ENCODE measurements at places on chromosomes 16 and 17.

DNA sequence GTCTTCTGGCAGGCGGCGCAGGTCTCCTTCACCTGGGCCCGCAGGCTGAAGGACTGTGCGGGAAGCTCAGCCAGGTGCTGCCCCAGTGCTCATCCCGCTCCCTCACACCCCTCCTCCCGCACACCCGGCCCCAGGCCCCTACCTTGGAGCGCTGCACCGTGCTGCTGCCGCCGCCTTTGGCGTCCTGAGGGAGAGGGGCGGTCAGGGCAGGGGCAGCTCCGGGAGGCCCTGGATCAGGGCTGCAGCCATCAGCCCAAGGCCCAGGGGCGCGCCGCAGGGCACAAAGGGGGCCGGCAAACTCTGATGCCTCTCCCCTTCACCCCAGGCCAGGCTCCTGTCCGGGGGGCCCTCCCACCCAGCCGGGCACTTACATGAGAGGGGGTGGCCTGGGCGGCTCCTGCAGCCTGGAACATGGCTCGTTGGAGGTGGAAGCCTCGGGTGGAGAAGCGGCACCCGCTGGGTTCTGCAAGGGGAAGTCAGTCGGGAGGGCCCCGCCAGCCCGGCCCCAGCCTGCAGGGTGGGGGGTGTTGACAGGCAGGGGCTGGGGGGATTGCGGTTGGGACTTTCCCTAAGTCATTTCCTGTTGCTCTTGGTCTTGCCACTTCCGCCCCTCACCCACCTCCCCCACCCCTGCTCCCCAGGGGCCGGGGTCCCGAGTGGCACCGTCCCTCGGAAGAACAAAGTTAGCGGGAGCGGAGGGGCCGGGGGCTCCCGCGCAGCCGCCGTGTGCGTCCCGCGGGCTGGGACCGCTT lies 863 bp downstream of the LIMD2 start:
- DNase-seq = peak; percentile 85

DNA sequence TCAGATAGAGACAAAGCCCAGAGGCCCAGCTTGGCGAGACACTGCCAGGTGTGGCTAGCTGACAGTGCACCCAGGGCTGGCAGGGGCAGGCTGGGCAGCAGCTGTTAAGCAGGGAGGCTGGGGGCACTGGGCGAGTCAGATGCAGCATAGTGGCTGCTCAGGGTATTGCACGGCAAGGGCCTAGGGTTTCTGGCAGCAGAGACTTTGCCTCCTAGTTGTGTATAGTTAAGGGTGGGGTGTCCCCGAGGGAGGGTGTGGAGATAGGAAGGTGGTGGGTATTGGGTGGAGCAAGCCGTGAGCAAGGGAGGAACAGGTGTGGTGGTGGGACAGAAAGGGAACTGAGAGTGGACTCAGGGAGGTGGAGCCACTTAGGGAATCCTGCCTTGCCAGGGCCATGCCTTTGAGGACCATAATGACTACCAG lies 66.0 kb downstream of the SMPD3 start:
- DNase-seq = peak; percentile 64

- no peak for DNase-seq
Observed at GRCh38 chr16:82899731-82900450, 273.1 kb downstream of the CDH13 start.

- DNase-seq = no peak
Observed at GRCh38 chr17:62963296-62963695, 2.7 kb upstream of the TANC2 start.

DNA sequence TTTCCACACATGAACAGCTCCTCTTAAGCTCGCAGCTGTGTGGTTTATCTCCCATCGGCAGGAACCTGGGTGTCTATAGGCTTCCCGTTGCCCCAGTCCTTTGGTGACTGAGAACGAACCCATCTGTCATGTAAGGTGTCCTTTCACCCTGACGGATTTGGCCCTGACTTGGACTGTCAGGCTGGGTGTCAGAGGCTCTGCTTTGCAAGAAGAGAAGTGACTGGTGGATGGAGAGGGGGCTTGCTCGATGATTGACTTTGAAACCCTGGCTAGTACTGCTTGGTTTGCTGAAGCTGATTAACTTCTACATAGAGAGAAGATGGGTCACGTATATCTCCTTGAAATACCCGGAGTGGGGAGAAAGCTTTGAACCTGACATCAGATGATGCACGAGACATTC lies 42.9 kb downstream of the COX4I1 start:
- DNase-seq = no peak

- DNase-seq = no peak
Observed at GRCh38 chr17:41635121-41636097, 11.0 kb upstream of the KRT17 start.

GRCh38 chr16:47063011-47063724 lies 80.6 kb downstream of the NETO2 start:
- DNase-seq = no peak

GRCh38 chr16:4908854-4909401 lies 28.0 kb downstream of the PPL start:
- no peak for DNase-seq

DNA sequence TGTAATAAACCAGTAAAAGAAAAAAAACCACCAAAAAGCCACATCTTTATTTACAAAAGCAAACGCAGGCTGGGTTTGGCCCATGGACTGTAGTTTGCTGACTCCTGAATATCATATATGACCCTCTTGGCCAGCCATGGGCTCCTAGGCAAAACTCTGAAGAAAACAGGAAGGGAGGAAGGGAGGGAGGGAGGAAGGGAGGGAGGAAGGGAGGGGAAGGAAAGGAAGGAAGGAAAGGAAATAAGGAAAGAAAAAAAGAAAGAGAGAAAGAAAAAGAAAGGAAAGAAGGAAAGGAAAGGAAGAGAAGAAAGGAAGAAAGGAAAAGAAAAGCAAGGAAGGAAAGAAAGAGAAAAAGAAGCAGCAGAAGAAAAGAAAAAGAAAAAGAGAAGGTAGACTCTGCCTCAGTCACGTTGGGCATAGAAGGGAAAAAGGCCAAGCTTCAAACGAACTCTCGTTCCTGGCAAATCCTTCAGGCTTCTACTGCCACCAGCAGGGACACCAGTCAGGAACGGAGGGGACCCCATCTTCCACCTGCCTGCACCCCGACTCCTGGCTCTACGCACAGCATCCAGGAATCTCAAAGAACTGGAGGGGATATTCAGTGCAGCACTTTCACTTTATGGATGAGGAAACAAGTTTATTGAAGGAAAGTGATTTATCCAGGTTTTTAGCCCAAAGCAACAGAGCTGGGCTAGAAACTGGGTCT lies 22.1 kb downstream of the CDC42EP4 start:
- no peak for DNase-seq

DNA sequence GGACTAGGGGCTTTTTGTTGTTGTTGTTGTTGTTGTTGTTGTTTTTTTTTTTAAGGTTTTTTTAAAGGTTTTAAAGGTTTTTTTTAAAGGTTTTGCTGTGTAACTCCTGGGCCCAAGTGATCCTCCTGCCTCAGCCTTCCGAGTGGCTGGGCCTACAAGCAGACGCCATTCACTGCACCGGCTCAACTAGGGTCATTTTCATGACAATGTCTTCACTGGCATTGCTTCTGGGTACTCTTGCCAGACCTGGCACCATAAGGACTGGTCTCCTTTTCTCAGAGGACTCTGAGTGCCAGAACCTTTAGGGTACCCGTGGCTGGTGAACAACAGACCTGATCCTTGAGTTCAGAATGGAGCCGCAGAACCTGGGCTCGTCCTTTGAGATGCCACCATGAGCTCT lies 20.4 kb downstream of the POLR3E start:
- DNase-seq = no peak

- DNase-seq = no peak
Observed at GRCh38 chr17:59345476-59345875, 14.0 kb downstream of the YPEL2 start.

DNA sequence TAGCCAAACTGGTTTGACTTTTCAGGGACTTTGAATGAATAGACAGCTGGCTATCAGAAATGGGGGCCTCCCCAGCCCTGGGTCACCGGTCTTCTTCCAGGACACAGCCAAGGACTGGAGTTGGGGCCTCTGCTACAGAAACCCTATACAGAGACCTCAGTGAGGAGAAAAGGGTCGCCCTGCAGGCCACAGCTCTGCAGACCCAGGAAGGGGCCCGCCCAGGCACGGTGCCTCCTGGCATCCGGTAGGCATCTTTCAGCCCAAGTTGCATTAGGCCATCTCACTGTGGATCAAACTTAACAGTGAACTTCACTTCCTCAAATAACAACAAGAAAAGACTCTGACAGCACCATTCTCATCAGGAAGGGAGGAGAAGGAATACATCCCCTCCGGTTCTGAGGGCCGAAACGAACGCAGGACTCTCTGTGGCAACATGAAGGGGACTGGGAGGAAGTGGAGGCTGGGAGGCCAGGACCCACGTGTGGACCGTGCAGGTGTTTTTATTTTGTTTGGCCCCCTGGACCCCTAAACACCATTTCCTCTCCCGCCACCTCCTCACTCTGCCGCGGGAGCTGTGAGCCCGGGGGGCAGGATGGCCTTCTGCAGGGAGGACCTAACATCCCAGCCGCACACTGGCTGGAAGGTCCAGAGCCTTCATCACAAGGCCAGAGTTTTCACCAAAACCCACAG lies 7.2 kb downstream of the SLC38A10 start:
- no peak for DNase-seq

GRCh38 chr17:42563950-42564349 lies 2.0 kb downstream of the COASY start:
- DNase-seq = no peak
